Body of pancreas (tissue), 4 donors: ENCODE measurements at places on chromosomes 4 and X.

- DNase-seq = peak; percentile 43
These were observed at the start of gene ZFYVE28 for GRCh38 chr4:2417765-2418649. TSS of gene ZFYVE28 (minus strand) at chr4:2418645. CDS start at chr4:2418323, 322 bp downstream.

DNA sequence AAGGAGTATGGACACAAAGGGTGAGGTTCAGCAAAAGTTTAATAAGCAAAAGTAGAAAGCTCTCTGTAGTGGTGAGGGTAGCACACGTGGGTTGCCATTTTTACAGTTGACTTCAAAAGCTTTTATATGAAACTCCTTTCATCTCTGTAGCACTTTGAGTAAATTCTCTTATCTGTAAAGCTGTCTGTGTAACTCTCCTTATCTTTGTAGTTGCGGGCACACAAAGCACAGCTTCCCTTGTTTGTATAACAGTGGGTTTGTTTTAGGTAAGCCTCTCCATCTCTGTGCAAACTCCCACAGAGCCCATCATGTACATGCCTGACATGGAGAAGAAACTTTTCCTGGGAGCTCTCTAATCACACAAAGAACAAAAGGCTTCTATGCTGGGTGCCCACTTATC, 325.9 kb upstream of the PABPC5 start:
- DNase-seq = no peak

DNA sequence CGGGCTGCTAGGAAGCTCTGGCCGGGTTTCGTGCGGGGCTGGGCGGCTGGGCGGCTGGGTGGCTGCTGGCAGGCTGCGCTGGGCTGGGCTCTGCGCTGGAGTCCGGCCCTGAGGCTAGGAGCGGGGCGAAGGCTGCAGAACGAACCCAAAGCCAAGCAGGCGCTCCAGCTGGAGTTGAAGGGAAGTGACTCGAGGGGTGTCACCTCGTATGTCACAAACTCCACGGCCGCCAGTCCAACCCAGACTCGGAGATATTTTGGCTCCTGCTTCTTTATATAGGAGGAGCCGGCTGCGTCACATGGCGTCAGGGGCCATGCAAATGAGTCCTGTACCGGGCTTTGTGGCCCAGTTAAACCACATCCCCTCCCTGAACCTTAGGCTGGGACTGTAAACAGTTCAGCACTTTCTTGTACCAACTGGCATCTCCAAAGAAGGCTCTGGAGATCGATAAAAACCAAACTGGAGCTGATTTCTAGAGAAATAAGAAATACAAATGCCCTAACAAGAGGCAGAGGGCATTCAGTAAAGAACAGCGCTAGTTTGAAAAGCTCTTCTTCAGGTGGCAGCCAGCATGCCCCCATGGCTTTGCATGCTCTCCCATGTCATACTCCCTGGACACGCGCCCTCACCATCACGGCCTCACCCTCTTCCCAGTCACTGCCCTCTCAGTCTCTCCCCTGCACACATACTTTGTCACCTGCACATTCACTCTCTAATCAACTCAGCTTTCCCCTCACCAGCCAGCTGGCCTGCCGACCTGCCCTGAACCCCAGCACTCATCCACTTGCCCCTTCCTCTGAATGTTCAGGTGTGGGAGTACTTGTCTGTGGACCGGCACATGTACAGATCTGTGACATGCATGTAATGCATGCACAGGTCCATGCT, 58.5 kb downstream of the TSC22D3 start:
- peak; percentile 86 for DNase-seq

GRCh38 chr4:23728971-23729370, 160.9 kb downstream of the PPARGC1A start:
- DNase-seq = no peak

DNA sequence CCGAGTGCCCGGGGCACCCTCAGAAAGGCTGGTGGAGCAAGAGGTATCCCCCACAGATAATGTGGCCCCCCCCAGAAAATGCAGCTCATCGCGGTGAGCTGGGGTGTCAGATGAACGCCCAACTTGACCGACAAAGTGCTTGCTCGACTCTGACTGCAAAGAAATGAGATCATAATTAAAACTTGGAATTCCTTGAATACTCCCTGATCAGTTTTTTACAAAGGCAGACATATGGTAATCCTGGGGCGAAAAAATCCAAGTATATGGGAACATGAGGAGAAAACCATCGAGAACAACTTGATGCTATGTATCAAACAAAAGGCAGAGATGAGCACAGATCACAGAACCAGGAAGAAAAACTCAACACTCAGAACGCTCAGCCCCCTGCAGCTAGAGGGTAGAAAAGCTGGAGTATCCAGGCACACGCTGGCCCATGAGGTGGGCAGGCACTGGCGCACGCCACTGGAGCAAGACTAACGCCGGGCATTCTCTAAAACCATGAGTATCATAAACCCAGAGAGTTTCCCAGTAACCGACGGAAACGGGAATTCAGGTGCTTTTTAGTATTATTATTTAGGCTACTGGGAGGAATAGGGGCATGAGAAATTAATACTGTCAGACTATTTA, 127.3 kb downstream of the AFAP1 start:
- no peak for DNase-seq

DNA sequence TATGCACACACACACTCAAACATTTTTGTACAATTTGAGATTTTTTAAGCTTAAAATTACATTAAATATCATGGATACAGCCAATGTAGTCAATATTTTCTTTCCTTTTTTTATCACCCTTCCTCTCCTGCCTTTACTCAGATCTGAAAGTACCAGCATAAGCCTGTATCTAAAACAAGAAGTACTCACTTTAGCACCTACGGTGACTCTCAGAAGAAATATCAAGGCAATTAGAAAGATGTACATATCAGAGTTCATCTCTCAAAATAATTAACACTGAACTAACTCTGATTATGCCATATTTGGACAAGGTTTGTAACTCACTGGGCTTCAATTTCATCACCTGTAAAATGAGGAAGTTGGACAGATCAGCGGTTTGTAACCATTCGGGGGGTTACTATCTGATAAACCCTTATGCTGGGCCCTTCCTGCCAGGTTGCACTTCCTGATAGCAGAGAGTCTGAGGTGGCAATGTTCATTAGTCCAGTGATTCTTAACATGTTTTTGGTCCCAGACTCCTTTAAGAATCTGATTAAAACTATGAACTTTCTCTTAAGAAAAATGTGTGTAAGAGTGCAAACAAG, 5.7 kb upstream of the GPR174 start:
- DNase-seq = no peak

DNA sequence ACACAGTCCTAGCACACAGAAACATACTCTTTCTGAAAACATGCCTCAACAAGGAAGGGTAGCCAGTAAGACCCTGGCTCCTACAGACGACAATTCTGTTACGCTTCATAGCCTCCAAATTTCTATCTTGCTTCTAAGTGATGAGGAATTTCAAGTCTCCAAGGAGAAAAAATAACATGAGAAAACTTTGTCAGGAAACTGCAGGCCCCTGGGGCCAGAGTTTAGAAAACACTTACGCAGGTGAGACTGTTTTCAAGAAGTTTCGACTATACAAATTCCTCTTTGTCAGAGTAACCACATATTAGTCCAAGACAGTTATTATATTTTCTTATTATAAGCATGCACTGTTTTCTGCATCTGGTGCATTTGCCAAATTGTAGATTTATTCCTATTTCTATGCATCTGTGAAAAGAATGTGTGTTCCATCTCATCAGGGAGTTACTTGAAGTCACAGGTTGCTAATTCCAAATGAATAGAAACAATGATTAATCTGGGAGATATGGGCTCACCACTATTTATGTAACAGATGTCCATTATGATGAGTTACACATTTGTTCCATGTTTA, 30.3 kb upstream of the HCCS start:
- no peak for DNase-seq

- DNase-seq = no peak
These were observed 294.9 kb upstream of the MAGEC2 start for GRCh38 chrX:142499992-142500391.

DNA sequence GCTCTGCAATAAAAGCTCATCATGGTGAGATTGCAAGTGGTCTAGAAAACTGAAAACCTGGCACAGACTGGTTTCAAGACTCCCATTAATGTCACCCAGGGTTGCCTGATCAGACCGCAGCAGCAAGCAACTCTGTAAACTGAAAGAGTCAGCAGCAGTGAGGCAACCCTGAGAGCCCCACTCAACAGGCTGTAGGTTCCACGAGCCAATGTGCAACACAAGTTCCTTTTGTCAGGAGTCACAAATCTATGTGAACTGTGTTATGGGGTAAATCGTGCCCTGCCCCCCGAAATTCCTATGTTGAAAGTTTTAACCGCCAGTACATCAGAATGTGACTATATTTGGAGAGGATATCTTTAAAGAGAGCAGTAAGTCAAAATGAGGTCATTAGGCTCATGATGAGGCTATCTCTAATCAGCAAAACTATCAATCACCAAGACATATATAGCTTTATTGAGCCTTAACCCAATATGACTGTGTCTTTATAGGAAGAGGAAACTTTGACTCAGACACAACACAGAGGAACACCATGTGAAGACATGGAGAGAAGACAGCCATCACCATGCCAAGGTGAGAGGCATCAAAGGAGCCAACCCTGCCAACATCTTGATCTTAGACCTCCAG, 94.0 kb downstream of the FBXO8 start:
- no peak for DNase-seq

DNA sequence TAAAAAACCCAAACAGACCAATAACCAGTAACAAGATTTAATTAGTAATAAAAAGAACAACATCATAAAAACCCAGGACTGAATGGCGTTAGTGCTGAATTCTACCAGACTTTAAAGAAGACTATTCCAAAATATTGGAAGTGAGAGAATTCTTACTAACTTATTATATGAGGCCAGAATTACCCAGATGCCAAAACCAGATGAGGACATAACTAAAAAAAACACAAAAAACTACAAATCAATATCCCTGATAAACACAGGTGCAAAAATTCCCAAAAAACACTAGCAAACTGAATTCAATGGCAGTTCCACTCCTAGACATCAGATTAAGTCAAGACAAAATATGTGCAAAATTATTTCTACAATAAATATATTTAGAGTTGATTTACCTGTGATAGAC, 400.1 kb upstream of the PABPC4L start:
- no peak for DNase-seq

GRCh38 chr4:181855307-181855706, 387.9 kb upstream of the TENM3 start:
- DNase-seq = no peak

GRCh38 chr4:105128208-105128607, 18.5 kb upstream of the TET2 start:
- no peak for DNase-seq

DNA sequence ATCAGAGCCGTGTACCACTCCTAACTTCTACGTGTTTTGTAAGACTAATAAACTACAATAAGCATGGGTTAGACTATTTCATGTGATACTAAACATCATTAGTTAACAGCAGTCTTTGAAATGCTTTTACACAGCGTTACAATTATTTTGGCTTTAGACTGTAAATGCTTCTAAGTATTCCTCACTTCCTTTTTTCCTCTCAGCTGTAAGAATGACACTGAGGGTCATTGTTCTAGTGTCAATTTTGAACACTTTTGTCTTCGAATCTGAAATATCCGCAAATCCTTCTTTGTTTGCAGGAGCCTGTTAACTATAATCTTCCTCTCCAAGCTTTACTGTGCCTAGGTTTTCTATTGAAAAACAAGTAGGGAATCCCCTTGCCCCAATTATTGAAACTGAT, 1.5 kb downstream of the ABCE1 start:
- DNase-seq = no peak

GRCh38 chr4:161517941-161518340, 645.9 kb downstream of the FSTL5 start:
- DNase-seq = no peak
